Cardiac muscle cell (in vitro differentiated cells and primary cell): ENCODE measurements at places on chromosomes 3 and 15. TPM values are rescaled to one million over a fixed set of nuclear protein-coding genes. Genes with fewer than 3 reads are reported as not detected.

The HCLS1 gene
- 0.11 and 0.39 TPM in 2 replicates for polyA plus RNA-seq

- DNase-seq = no peak
Measured at GRCh38 chr3:31448035-31448881, 84.5 kb upstream of the STT3B start.

GRCh38 chr3:99579246-99579645, 59.1 kb upstream of the COL8A1 start:
- peak; percentile 70 for DNase-seq

DNA sequence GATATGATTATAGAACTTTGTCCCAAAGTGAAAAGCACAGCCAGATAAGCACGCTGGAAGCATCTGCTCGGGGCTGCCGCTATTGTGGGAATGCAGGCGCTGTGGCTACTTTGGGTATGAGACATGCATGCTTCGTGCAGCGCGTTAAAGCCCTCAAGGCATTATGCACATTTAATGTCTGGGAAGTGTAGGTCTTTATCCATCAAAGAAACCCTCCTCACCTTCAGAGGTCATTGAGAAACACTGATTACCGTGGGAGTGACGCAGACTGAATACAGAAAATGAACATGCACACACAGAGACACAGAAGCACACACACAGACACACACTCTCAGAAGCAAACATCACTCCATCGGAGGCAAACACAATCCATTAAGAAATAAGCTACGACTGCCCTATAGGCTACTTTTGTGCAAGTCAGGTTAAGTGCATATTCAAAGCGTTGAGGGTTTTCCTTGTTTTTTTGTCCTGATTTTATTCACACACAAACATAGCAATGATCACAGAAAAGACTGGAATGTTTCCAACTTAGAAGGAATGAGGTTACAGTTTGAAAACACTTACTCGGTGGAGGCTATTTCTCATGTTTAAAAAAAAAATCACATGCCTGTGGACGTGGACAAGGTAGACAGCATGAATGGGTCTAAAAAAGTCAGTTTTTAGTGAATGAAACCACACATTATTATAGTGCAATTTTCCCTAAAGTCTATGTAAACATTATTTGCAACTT, 68.5 kb downstream of the PLCH1 start:
- DNase-seq = peak; percentile 35
